ENCODE measurements at places on chromosomes 3 and 15.

- no peak for DNase-seq
Observed at GRCh38 chr3:70264122-70264780, 48.2 kb downstream of the MDFIC2 start.

DNA sequence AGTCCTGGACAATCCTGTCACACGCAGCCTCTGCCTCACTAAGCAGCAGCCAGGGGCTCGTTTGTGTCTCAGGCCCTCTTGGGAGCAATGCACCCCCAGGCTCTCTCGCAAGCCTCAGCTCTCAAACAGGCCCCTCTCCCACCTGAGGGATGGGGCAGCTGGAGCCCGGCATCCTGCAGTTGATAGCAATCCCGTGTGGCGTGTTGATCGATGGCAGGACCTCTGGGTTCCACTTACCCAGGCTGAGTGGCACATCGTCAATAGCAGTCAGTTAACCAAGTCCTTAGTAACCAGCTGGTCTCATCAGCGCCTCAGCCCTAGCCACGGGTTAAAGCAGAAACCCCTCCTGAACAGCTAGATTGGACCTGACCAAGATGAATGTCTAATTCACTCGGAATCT is 36.5 kb upstream of the PLXNA1 start:
- no peak for DNase-seq

- DNase-seq = no peak
Observed at GRCh38 chr3:132444383-132444782, 27.1 kb downstream of the DNAJC13 start.

- no peak for DNase-seq
Observed at GRCh38 chr3:27686642-27687041, 35.5 kb downstream of the EOMES start.

GRCh38 chr3:42424911-42425310 is 14.5 kb upstream of the LYZL4 start:
- no peak for DNase-seq

- DNase-seq = no peak
Observed at GRCh38 chr3:141087778-141088130, 36.6 kb downstream of the SPSB4 start.

- no peak for DNase-seq
Observed at GRCh38 chr3:195752066-195752465, 31.3 kb downstream of the MUC20 start.

DNA sequence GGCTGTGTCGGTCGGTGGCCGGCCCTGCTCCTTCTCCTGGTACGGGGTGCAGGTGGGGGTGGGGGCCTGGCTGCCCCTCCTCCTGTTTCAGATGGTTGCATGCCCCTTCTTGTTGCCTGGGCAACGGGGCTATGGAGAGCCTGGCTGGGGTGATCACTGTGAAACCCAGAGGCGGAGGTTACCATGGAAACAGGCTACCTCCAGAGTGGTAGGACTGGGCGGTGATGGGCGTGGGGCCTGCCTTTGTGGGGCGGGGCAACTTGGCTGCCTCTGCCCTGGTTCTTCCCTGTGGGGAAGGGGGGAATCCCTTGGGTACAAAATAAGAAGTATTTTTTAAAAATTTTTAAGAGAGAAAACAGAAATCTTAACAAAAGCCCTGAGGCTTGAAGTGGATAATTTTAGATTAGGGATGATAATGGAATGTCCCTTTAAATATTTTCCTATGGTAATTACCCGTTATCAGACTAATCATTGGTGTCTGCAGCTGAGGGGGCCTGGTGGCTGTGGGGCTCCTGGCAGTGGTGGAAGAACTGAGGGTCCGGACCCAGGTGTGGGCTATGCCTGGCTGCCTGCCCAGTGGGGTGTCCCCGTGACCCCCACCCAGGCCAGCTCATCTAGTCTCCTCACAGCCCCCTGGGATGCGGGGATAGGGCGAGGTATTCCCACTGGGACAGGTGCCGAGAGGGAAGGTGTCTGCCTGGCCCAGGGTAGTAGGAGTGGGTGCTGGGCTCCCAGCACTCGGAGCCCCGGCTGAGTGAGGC is 32.5 kb downstream of the PLXNA1 start:
- no peak for DNase-seq

- DNase-seq = no peak
Observed at GRCh38 chr3:53168175-53168923, 7.3 kb downstream of the PRKCD start.

GRCh38 chr15:62858343-62858742 is 184.2 kb upstream of the TPM1 start:
- DNase-seq = no peak

- DNase-seq = no peak
Observed at GRCh38 chr15:62241135-62241770, 76.2 kb upstream of the C2CD4B start.
